HCT116 (cell line): ENCODE measurements at places on chromosomes 4 and X.

- no peak for DNase-seq
These were observed 3.8 kb downstream of the GALNTL6 start for GRCh38 chr4:171817026-171817425.

GRCh38 chr4:3783693-3784306 lies 17.6 kb downstream of the ADRA2C start:
- DNase-seq, result no peak

DNA sequence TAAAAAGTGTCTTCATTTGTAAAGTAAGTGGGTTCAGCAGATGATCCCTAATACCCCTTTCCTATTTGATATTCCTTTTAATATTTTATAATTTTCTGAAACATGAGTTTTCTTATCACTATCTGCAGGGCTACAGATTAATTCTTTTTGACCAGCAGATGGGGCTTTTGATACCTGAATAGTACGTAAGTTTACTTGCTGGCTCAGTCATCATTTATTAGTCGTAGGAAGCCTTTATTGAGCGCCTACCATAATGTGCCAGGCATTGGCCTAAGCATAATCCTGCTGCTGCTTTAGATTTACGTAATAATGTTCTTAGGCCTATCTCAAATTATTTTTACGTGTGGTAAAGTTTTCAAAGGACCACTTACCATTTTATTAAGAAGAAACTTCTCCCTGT lies 33.1 kb downstream of the OSTC start:
- DNase-seq, result peak; percentile 15

DNA sequence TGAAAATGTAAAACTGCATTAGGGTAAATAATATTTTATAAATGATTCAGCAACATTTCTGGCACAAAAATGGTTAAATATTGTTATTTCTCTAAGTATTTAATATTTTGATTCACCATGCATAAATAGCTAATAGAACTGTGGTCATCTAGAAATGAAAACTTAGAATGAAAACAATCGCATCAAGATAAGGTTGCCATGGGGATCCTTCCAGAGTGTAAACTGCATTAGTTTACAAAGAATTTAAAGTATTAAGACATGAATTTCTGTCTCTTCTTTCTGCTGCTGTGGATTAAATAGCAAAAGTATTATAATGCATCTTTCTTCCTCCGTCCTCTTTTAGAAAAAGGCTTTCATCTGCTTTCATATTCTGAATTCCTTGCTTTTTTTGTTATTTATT lies 1064.6 kb upstream of the SLIT2 start:
- no peak for DNase-seq

- DNase-seq, result no peak
These were observed 10.5 kb upstream of the RNF128 start for GRCh38 chrX:106716004-106716403.
